ENCODE measurements at places on chromosomes 5 and 9. TPM values are rescaled to one million over a fixed set of nuclear protein-coding genes. Genes with fewer than 3 reads are reported as not detected.
A peak's percentile ranks its signal among the peaks of the same experiment; 100 is the strongest.

DNA sequence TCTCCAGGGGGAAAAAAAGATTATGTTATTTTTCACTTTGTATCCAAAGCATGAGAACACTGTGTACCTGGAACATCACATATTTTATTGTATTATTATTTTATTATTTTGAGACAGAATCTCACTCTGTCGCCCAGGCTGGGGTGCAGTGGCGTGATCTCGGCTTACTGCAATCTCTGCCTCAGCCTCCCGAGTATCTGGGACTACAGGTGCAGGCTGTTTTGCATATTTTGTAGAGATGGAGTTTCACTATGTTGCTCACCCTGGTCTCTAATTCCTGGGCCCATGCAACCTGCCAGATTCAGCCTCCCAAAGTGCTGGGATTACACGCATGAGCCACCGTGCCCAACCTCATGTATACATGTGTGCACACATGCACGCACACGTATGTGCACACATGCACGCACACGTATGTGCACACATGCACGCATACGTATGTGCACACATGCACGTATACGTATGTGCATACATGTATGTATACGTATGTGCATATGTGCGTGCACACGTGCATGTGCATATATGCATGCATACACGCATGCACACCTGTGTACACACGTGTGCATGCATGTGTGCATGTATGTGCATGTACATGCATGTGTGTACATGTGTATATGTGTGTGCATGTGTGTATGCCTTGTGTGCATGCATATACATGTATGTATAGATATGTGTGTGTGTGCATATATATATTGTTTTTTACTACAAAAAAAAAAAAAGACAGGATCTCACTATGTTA is 9.5 kb upstream of the UGCG start:
- H3K27ac ChIP-seq = no peak overlapping the region
- H3K4me3 ChIP-seq = no peak overlapping the region
- H3K27me3 ChIP-seq = no peaks in the 10 kb centered on the region
- peaks cover 25% of the 10 kb centered on the region for H3K4me1 ChIP-seq
- H3K36me3 ChIP-seq = no peaks in the 10 kb centered on the region
- DNase-seq = no peak

- DNase-seq = no peak
- no peaks in the 10 kb centered on the region for H3K36me3 ChIP-seq
- no peaks in the 10 kb centered on the region for H3K4me1 ChIP-seq
These were observed 30.6 kb downstream of the SYK start for GRCh38 chr9:90832261-90832660.

- H3K27me3 ChIP-seq = no peaks in the 10 kb centered on the region
- no peak overlapping the region for H3K27ac ChIP-seq
- DNase-seq = no peak
- H3K36me3 ChIP-seq = peaks cover 80% of the 10 kb centered on the region
- 0 out of 2 replicates have a peak, but pooled peaks cover 8% of the 10 kb centered on the region for H3K4me1 ChIP-seq
These were observed 79.3 kb downstream of the SHB start for GRCh38 chr9:37989701-37990100.

DNA sequence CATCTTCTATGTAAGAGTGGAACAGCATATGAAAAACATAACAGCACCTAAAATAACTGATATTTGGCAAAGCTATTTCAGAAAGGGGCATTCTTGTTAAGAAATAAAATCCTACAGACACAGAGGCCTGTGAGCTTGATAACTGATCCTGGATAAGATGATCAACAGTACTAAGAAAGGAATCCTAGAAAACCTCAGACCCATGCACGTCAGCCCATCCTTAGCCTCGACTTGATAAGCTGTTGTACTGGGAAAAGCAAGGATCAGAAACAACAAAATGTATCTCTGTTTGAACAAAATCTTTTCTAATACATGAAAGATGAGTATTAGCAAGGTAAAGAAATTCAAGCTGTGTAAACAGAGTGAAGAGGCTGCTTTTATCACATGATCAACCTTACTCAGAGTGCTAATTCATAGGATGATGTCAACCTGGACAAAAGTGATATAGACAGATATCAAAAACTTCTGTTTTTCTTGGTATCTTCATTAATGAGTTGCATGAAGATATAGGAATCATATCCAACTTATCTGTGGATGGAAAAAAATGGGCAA is 15.2 kb downstream of the LIFR start:
- no peaks in the 10 kb centered on the region for H3K36me3 ChIP-seq
- H3K27me3 ChIP-seq = no peaks in the 10 kb centered on the region
- no peak for DNase-seq
- H3K4me1 ChIP-seq = peaks cover 84% of the 10 kb centered on the region
- no peak overlapping the region for H3K27ac ChIP-seq
- H3K4me3 ChIP-seq = no peak overlapping the region

DNA sequence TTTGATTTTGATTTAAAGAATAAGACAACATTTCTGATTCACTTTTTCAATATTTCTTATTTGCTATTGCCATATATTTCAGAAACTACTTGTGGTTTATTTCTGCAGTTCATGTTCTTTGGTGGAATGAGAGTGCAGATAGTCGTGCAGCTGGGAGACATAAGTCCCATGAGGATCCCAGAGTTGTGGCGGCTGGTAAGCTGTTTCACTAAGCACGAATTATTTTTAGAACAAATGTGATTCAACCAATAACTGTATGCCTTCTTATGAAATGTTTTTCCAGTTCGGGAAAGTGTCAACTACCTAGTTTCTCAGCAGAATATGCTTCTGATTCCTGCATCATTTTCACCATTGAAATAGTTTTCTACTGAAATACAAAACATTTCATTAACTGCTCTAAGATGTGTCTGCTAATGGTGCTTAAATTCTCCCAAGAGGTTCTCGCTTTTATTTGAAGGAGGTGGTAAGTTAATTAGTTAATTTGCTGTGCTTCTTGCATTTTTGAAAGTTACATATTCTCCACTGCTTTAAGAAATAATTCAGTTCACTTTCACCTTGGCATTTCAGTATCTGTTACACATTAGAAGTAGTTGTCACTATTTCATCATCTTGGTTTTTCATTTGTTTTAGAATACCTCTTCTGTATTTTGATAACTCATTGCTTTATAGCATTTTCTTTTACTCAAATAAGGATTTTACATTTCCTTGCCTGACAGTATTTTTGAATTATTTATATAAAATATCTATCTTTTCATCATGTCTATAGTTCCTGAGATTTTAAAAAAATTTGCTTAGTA is 9.0 kb downstream of the NIPSNAP3B start:
- no peaks in the 10 kb centered on the region for H3K36me3 ChIP-seq
- no peaks in the 10 kb centered on the region for H3K4me1 ChIP-seq
- H3K4me3 ChIP-seq = no peak overlapping the region
- DNase-seq = no peak
- H3K27me3 ChIP-seq = no peaks in the 10 kb centered on the region

- peaks cover 2% of the 10 kb centered on the region for H3K4me1 ChIP-seq
- H3K4me3 ChIP-seq = no peak overlapping the region
- H3K27ac ChIP-seq = no peak overlapping the region
- no peaks in the 10 kb centered on the region for H3K36me3 ChIP-seq
- H3K27me3 ChIP-seq = no peaks in the 10 kb centered on the region
- DNase-seq = no peak
These were observed 351.7 kb downstream of the CWC27 start for GRCh38 chr5:65120371-65120967.

- H3K36me3 ChIP-seq = no peaks in the 10 kb centered on the region
- no peak overlapping the region for H3K4me3 ChIP-seq
- DNase-seq = no peak
- H3K27me3 ChIP-seq = peaks cover 1% of the 10 kb centered on the region
These were observed 138.7 kb upstream of the SLC24A2 start for GRCh38 chr9:19927560-19927959.

ADAMTS6 gene
- 3.1 TPM for total RNA-seq

GRCh38 chr9:136103651-136104487 is 8.8 kb upstream of the NACC2 start:
- H3K36me3 ChIP-seq = no peaks in the 10 kb centered on the region
- H3K27ac ChIP-seq = no peak overlapping the region
- no peak overlapping the region for H3K4me3 ChIP-seq

NDOR1 gene
- total RNA-seq = 8.7 TPM

DNA sequence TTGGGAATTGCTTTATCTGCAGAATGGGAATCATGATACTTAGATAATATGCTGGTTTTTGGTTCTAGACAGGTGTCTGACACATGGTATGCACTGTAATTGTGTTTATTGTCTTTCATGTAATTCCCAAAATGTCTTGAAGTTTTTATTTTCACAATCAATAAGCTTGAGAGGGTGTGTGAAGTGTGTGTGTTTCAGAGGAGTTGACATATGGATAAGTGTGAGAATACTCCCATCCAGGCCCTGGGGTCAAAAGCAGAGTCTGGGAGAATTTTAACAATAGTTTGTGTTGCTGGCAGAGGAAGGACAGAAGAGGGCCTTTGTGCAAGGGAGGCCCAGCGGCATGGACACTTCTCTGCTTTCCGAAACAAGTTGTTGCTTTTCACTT is 8.4 kb downstream of the PRDM6 start:
- H3K27ac ChIP-seq = no peak overlapping the region
- H3K36me3 ChIP-seq = no peaks in the 10 kb centered on the region
- H3K4me1 ChIP-seq = no peaks in the 10 kb centered on the region
- peaks cover 29% of the 10 kb centered on the region for H3K27me3 ChIP-seq
- H3K4me3 ChIP-seq = no peak overlapping the region
- no peak for DNase-seq

- H3K27me3 ChIP-seq = no peaks in the 10 kb centered on the region
- H3K4me3 ChIP-seq = peak overlapping the region; percentile 78
- H3K27ac ChIP-seq = peak overlapping the region; percentile 98
- peak; percentile 98 for DNase-seq
These were observed 433.8 kb upstream of the CDH9 start for GRCh38 chr5:27472000-27472763.

GRCh38 chr9:27372615-27373014 is 75.7 kb upstream of the EQTN start:
- H3K36me3 ChIP-seq = no peaks in the 10 kb centered on the region
- H3K27ac ChIP-seq = no peak overlapping the region
- H3K27me3 ChIP-seq = no peaks in the 10 kb centered on the region

DNA sequence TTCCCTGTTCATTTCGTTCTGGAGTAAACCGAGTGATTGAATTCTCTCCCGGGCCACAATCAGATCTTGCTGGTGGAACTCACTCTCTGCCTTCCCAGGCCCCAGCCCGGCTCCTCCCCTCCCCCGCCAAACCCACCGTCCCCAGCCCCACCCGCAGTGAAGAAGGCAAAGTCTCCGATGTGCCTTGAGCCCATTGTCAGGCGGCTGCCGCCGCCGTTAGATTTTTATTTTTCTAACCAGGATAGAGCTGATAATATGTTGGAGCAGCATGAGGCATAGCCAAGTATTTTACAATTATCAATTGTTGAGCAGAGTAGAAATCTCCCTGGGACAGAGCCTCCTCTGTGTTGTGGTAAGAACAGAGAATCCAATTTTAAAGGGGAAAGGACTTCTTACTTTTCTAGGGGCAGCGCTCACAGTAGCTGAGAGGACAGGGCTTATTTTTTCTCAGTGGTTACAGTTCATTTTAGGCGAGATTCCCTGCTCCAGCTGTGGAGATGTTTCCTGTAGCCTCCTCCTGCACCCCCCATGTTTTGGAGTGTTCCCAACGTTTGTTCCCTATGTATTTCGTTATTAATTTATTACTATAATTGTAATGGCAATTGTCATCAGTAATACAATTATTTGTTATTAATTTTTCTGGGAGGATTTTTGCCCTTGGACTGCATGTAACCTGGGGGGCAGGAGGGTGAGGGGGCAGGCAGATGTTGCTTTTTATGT is 1.3 kb downstream of the PSAT1 start:
- peaks cover 72% of the 10 kb centered on the region for H3K4me1 ChIP-seq
- no peaks in the 10 kb centered on the region for H3K27me3 ChIP-seq
- H3K4me3 ChIP-seq = peak overlapping the region; percentile 88
- peak; percentile 28 for DNase-seq

LCN15 gene
- total RNA-seq = 0.29 TPM

PPP3R2 gene
- not detected for total RNA-seq

DNA sequence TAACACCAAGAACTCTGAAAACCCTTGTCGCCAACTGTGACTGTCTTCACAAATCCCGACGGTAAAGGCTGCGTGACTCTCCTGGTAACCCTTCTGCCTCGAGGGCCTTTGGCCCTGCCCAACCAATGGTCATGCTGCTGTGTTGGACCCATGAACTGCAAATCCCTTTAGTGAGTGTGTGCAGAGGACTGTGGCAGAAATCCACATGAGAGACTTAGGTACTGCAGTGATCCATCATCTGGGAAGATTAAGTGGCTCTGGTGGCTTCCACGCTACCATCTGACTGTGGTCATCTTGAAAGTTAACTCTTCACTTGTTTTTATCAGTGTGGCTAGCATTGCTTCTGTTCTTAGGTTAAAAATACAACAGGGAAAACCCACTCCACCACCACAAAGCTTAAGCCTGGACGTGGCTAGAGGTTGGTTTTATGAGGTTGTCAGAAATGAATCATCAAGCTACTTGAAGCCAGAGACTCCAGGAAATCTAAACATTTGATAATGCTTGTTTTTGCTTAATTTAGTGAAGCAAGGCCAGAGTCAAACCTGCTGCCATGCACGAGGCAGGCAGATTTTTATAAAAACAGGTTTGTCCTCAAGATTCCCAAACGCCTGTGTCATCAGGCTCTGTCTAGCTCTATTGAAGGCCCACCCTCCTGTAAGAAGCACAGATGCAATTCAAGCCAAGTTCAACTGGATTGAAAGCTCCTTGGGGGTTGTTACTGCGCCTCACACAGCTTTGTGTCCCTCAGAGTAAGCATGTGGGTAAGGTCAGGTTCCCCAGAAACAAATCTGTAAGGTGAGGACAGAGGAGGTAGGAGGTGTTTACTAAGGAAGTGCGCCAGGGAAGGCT is 52.7 kb upstream of the ERCC6L2 start:
- no peak overlapping the region for H3K27ac ChIP-seq
- DNase-seq = no peak
- H3K36me3 ChIP-seq = no peaks in the 10 kb centered on the region
- H3K4me3 ChIP-seq = no peak overlapping the region
- no peaks in the 10 kb centered on the region for H3K4me1 ChIP-seq

CDC25C gene
- 27.6 TPM for total RNA-seq

DNA sequence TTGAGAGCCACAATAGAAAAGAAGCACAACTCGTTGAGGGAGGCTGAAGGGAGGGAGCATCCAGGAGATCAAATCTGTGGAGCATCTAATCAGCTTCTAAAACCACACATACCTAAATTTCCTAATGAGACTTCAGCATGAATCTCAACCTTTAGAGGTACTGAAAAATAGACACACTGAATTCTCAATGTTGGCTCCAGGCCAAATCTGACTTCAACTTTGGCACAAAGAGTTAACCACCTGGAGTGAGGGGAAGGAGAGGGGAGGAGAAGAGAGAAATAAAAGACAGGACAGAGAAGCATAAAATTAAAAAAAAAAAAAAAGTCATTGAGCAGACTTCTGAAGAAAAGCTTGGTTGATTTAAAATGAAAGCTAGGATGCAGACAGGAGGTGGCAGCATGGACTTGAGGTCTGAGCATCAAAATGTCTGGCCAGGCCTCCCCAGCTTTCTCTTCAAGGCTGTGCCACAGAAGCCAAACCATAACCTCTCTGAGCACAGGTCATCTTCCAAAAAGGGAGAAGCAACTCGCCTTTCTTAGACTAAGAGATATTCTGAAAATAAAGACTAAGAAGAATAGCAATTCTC is 205.6 kb downstream of the DENND1A start:
- DNase-seq = no peak
- H3K27me3 ChIP-seq = no peaks in the 10 kb centered on the region
- no peak overlapping the region for H3K4me3 ChIP-seq
- 0 out of 3 replicates have a peak, but pooled peaks cover 3% of the 10 kb centered on the region for H3K36me3 ChIP-seq

All from HepG2 (cell line).